Pancreas (tissue), 10 donors: ENCODE measurements at places on chromosomes 13 and 19.

DNA sequence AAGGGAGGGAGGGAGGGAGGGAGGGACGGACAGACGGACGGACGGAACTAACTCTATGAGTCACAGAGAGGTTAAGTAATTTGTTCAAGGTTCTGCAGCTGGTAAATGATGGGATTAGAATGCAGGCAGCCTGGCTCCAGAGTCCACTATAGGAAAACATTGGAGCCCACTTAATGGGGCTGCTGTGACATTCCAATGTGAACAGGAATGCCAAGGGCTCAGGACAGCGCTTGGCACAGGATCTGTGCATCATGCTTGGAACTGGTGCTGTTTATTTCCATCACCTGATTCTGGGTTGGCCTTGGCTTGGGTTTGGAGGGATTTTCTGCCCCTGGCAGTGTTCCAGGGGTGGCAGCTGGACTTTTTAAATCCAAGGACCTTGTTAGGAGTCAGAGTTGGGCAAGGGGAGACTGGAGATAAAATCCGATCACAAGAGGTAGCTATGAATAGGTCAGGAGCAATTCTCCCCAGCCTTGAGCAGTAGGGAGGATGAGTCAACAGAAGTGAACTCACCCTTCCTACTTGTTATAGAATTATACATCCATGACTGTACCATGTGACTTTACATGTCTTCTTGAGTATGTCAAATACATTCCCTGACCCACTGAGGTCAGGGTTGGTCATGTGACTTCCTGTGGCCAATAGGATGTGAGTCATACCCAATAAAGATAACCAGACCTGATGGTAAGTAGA, 7.8 kb upstream of the HIF3A start:
- no peak for DNase-seq

GRCh38 chr19:748274-748598, 2.7 kb upstream of the MISP start:
- DNase-seq, result no peak

DNA sequence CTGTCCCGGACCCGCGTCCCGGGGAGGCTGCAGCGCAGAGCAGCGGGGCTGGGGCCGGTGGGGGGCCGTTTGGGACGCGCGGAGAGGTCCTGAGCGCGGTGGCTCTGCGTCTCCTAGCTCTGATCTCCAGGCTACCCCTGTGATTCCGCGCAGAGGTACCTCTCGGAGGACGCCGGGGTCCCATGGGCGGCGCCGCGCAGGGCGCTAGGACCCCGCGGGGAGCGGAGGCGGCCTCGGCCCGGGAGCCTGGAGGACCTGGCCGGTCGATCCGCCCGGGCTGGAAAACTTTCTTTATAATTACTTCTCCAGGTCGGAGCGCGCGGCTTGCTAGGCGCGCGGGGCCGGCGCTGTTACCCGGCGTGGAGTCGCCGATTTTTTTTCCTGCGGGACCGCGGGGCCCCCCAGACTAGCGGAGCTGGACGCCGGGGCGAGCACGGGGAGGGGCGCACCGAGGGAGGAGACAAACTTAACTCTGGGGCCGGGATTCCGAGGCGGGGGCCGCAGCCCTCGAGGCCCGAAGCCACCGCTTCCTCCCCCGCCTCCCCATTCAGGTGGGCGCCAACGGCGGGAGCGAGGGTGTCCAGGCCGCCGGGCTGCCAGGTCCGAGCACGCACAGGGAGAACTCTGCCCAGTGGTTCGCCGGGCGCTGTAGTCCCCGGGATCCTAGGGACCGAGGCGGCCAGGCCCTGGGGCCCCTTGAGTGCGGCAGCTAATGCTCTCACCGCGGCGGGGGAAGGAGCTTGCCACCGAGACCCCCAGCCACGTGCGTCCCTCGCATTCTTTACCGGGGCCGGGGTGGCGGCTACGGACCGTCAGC, 848 bp upstream of the CEBPA start:
- DNase-seq, result peak; percentile 68

DNA sequence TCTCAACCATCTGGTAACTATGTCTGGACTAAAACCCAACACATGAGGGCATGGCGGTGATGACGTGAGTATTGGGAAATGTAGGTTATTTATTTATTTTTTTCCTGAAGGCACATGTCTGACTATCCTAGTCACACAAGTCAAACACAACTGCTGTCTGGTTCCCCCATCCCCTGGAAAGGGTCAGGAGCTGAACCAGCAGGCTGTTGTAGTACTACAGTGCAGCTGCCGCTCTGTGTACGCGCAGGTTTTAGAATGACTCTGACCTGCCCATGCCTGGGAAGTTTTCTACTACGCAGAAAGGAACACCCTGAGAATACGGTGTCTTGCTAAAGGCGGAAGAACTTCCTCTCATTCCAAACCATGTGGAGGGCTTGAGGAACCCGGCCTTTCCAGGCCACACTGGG, 1.2 kb downstream of the SLC7A1 start:
- DNase-seq, result peak; percentile 59

DNA sequence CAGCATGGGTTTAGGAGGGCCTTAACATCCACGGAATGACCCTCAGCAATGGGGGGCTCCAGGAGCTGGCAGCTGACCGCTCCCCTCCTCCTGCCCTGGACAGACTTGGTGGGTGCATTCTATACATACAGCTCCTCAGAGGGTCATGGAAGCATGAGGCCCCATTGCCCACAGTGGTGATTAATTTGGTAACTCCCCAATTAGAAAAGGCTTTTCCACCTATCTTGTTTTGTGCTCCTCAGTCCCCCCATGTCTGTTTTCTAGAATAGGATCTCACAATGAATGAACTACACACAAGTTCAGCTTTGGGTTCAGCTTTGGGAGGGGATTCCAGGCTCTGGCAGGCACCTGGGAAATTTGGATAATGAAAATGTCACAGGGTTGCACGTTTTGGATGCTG, 707.8 kb downstream of the UQCRFS1 start:
- no peak for DNase-seq

GRCh38 chr19:51107406-51108065, 673 bp downstream of the CTU1 start:
- no peak for DNase-seq
